Stimulated activated CD8-positive, alpha-beta memory T cell treated with anti-CD3 and anti-CD28 coated beads, Interleukin-7, amount 100 ng/mL, for 1 hour (primary cell): ENCODE measurements at places on chromosomes 2 and 18.

- no peak for DNase-seq
Measured at GRCh38 chr18:22340331-22340730, 77.4 kb downstream of the CTAGE1 start.

- no peak for DNase-seq
Measured at GRCh38 chr18:79779021-79779699, 18.6 kb upstream of the KCNG2 start.

- no peak for DNase-seq
Measured at GRCh38 chr2:237162959-237163358, 77.3 kb downstream of the COPS8 start.

GRCh38 chr2:186273953-186274352 is 212.1 kb upstream of the ZC3H15 start:
- DNase-seq = no peak

DNA sequence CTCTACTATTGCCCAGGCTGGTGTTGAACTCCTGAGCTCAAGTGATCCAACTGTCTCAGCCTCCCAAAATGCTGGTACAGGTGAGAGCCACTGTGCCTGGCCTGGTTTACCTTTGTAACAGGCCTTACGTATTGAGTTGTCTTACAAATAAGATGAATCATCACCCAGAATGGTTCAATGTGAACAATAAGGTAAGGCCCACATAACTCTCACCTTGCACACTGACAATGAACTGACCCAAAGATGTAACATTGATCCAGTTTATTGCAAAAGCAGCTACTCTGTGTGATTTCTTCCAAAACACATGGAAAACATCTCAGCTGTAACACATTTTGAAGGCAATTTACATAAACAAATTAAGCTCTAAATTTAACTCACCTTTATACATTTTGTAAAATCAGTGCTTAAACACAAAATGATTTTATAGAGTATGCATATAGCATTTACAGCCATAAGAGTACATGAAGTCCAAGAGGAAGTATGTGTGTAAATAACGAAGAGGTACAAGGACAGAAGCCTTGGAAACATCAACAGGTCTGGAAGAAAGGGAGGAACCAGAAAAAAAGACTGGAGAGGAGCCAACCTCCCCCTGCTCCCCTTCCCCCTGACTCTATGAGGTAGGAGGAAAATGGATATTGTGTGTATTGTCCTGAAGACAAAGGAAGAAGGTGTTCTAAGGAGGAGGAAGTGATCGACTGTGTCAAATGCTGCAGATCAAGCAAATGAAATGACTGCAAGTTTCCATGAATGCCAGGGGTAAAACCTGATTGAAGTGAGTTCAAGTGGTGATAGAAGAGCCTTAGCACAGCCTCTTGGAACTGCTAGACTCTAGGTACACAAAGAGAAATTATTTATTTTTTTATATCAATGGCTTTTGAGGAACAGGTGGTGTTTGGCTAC is 5.6 kb upstream of the WDFY1 start:
- DNase-seq = no peak

DNA sequence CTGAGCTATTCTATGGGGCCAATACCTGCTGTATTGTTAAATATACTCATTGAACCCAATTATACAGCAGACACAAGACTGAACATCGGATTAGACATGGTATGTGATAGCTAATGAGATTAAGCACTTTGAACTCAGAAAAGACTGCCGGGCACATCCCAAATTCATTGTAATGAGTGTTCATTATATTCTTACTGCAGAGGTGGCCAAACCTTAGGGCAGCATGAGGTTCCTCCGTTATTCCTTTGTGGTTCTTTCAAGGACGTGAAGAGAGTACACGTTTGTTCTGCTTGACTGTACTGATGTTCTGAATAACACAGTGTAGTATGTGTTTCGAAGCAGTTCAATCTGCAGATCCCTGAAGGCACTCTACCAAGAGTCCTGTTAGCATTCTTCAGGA is 78.4 kb downstream of the KIF5C start:
- no peak for DNase-seq

GRCh38 chr2:227932403-227932802 is 61.0 kb downstream of the DAW1 start:
- no peak for DNase-seq

- no peak for DNase-seq
Measured at GRCh38 chr2:237600205-237600846, 9.8 kb upstream of the RAB17 start.
